ENCODE measurements at places on chromosomes 4 and X.

- no peak for DNase-seq
Observed at GRCh38 chrX:103513067-103513466, 6.2 kb downstream of the RAB40A start.

DNA sequence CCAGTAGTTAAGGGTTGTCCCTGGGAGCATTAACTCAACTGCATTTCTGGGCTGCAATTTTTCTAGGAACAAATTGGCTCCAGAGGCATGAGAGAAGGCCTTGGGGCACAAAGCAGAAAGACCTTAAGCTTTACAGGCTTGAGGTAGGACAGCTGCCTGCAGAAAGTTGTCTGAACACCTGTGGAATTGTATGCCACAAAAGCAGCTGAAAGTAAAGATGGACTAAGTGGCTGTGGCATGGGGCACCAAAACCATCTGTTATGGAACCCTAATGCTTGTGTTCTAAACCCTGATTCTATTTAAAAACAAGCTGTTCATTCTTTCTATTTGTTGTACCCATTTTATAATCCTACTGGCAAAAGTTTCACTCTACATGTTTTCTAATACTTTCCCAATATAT, 515.2 kb downstream of the GLUD2 start:
- no peak for DNase-seq

DNA sequence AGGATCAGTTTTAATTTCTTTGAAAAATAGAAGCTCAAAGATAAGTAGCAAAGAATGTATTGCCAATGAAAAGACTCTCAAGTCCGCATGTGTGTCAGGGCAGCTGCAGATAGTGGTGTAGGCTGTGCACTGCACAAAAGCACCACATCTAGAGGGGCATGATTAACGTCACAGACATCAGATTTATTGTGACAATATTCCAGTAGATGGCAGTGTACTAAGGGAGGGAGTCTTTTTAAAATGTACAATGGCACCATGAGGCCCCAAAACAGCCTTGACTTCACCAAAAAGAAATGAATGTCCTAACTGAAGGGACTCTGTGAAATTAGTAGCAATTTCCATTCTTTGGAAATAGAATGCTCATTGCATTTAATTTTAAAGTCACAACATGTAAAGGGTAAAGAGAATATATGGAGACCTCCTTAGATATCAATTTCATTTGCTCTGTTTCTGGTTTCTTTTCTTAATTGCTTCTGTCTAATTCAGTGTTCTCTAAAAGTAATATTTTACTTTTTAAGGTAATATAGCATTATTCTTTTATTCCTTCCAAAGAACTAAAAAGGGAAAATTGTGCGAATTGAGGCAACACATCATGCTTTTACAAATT, 98.4 kb downstream of the ZNF827 start:
- peak; percentile 26 for DNase-seq

GRCh38 chrX:46551494-46552128, 6.4 kb upstream of the ZNF674 start:
- DNase-seq: no peak

DNA sequence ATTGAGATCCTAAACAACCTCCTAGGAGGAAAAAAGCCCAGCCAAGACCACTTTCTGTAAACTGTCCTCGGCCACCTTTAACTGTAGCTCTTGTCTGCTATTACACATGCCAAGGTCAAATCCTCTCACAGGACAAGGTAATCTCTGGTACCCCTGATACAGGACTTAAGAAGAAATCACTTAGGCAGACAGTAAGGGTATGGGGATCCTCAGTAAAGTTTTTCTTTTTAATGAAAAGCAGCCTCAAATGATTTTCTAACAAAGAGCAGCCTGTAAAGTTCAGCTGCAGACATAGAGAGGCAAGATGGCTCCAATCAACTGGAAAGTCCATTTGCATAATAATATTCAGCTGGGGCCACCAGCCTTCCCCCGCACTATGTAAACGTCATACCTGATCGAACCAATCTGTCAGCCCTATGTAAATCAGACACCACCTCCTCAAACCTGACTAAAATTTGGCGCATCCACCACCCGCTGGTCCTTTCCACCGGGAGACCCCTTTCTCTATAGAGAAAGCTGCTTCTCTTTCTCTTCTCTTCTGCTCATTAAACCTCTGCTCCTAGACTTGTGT, 14.6 kb upstream of the MPP1 start:
- no peak for DNase-seq

GRCh38 chrX:145861818-145862217, 44.2 kb downstream of the SLITRK2 start:
- no peak for DNase-seq

DNA sequence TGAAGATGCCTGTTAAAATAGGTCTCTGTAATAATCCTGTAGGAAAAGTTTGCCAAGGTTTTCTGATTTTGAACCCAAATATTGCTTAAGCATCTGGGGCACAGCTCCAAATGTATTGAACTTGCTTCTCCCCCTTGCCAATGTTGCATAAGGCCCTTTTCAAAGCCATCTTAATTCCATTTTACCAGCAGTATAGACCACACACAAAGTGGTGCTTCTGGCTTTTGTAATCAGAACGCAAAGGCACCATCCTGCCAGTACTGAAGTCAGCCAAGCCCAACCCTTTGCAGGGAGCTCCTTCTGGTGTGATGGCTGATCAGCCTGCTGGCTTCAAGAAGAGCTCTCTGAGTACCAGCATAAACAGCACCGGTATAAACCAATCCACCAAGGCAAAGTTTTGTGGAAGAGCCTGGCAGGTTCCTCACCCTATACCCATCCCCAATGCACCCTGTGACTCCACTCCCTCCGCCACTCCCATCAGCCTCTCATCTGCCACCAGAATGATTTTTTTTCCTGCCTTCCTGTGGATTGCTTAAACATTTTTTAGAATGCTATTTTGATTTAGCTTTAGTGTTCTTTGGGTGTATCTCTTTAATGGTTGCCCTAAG, 39.2 kb upstream of the USP9X start:
- no peak for DNase-seq

DNA sequence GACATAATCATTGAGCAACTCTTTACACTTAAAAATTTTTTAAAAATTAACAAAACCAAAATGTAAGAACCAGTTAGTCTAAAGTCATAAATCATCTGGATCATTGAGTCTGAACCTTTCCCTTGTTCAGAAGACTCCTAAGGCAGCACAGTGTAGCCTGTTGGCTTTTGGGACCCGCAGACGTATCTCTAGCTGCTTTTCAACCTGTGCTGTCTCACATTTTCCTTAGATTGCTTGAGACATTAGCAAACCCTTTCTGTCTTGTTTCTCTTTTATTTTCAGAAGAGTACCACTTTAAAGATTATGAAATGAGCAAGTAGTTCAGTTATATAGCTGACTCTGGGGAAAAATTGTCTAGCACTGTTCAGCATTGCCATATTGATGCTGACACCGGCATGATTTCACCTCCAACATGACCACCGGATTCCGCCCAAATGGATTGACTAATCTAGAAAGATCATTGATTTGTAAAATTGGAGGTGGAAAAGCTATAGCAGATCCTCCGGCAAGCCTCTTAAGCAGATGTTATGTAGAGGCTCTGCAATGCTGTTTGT, 8.9 kb downstream of the TCEANC start:
- DNase-seq: no peak

DNA sequence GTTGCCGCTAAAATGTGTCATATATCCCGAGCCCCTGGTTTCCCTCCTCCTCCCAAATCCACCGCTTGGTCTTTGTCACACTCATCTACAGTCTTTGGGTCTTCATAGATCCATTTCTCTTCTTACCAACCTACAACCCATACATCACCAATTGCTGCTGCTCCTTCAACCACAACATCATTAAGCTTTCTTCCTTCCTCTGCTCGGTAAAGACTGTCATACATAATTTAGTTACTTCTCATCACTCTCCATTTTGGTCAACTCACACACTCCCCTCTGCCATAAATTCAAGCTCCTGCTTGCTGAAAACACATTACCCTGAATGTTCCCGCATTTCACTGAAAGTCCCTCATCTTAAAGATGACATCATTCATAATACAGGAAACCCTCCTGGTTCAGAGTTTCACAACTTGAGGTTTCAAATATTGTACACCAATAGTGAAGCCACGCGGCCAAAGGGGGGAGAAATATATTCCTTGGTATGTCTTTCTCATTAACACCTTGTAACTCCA, 1.7 kb upstream of the DCTD start:
- no peak for DNase-seq

- no peak for DNase-seq
Observed at GRCh38 chr4:32932156-32932555, 2212.0 kb downstream of the PCDH7 start.

DNA sequence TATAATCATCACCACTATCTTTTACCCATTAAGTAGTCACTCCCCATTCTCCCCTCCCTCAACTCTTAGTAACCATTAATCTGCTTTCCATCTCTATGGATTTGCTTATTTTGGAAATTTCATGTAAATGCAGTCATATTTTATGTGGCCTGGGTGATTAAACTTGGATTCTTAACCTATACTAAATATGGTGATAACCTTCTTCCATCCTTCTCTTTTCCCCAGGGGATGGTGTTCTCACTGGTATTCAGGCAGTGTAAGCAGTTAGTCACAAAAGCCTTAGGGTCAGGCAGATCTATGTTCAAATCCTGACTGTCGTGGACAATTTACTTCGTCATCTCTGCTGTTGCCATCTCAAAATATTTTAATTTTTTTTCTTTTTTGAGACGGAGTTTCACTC, 29.6 kb downstream of the RAB40AL start:
- no peak for DNase-seq

DNA sequence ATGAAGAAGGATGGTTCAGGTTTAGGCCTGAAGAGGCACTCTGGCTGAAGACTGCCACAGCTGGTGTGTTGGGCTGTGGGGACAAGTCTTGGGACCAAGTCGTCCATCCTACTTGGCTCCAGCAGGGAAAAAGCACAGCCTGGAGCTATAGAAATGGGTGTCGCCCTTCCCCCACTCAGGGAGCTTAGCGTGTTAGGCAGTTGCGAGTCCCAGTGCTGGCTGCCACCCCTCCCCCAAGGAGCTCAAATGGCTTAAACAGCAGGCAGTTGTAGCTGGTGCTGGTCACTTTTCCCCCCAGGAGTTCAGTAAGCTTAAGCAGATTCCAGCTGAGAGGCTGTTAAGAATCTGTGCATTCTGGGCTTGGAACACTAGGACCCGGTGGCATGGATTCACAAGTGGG, 319.5 kb upstream of the POF1B start:
- no peak for DNase-seq

DNA sequence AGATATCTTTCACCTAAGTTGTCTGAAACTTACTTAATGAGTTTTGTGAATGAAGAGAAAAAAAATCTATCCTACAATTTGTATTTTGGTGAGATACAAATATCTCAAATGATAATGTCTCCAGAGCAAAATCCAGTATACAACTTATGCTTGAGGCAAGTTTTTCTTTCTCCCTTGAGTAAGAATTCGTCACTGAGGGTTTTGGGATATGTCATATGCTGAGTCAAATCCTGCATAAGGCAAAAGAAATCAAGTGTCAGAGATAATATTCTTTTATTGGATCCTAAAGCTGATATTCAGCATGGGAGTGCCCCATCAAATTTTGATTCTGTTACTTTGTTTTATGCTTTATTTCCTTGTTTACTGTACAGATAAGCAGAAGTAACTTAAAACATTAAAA, 1308.6 kb downstream of the ARAP2 start:
- no peak for DNase-seq

DNA sequence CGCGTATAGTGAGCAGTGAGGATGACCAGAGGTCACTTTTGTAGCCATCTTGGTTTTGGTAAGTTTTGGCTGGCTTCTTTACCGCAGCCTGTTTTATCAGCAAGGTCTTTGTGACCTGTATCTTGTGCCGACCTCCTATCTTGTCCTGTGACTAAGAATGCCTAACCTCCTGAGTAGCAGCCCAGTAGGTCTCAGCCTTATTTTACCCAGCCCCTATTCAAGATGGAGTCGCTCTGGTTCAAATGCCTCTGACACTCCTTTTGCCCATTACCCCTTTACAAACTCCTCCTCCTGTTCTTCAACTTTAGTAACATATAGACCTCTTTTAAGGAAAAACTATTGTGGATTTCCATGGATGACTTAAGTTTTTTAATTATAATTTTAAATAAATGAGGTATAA, 2.6 kb upstream of the INTU start:
- no peak for DNase-seq

GRCh38 chr4:15420642-15421041, 7.2 kb upstream of the C1QTNF7 start:
- DNase-seq: no peak

- DNase-seq: no peak
Observed at GRCh38 chr4:100168521-100168920, 21.7 kb downstream of the DDIT4L start.

- no peak for DNase-seq
Observed at GRCh38 chr4:180852738-180853137, 1390.5 kb upstream of the TENM3 start.

DNA sequence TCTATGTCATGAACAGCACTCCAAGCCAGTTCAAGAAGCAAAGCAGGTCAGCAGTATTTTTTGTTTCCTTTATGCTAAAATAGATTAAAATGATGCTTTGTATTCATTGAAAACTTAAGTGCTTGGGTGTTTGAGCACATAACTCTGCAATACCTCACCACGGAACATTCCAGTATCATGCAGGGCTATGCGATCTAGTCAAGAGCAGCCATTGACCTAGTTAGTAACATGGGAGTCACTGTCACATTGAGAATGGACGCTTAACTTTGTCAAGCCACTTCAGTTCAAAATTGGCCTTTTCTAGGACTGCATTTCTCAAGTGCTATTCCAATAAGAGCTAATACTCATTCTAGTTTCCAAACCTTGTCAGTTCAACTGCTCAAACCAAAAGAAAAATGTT, 160.1 kb upstream of the FSTL5 start:
- DNase-seq: no peak

- DNase-seq: no peak
Observed at GRCh38 chrX:14964500-14964899, 91.3 kb downstream of the MOSPD2 start.

- no peak for DNase-seq
Observed at GRCh38 chr4:3401436-3402171, 40.2 kb upstream of the HGFAC start.

DNA sequence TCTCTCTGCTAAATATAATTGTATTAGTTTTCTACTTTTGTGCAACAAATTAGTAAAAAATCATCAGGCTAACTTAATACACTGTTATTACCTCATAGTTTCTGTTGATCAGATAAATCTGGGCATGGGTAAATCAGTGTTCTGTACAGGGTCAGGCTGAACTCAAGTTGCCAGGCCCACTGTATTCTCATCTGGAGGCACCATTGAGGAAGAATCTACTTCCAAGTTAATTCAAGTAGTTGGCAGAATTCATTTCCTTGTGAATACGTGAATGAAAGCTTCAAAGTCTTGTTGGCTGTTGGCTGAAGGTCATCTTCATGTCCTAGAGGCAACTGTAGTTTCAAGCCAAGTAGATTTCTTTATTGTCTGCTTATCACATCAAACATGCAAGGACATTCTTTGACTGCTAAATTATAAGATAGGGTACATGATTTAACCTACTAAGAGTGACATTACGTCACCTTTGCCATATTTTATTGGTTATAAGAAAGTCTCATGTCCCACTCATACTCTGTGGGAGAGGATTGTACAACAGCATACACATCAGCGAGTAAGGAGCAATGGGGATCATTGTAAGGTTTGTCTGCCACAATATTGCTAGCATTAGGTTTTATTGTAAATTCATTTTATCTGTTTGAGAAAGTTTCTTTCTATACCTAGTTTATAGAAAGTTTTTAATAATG, 1219.0 kb downstream of the ARAP2 start:
- DNase-seq: no peak

GRCh38 chrX:725971-726370, 95.4 kb downstream of the SHOX start:
- DNase-seq: no peak

All from NCI-H460 (cell line).